Activated T-helper 2 cell treated with anti-CD3 and anti-CD28 coated beads, Interferon-gamma antibody, Interleukin-2, Interleukin-4, amounts not matched to agents 10 μg/mL and 5 μg/mL and 100 μg/mL, durations not matched to agents 14 hours and 24 hours and 36 hours (primary cell): ENCODE measurements at places on chromosomes 3 and 15.

GRCh38 chr15:91589360-91589759 lies 264.1 kb upstream of the SLCO3A1 start:
- no peak for DNase-seq

- no peak for DNase-seq
Observed at GRCh38 chr15:77507911-77508310, 87.2 kb downstream of the HMG20A start.

GRCh38 chr3:72629191-72629631 lies 219.0 kb downstream of the SHQ1 start:
- DNase-seq: no peak

DNA sequence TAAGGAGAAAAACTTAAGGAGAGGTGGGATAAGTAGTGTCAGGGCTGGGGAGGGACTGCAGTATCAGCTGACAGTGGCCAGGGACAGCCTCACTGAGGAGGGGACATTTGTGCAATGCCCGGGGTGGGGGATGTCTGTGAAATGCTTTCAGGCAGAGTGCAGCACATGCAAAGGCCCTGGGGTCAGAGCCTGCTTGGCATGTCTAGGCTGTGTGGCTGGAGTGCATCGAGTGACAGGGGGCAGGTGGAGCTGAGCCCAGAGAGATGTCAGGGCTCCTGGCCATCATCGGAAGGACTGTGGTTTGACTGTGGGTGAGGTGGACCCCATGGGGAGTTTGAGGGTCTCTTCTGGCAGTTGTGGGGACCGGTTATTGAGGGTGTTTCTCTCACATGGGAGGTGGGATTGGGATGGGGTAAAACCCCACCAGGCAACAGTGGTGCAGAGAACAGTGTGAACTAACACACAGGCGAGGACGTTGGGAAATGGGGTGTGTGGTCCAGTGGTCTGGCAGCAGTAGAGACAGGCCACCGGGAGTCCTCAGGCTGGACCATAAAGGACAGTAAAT lies 61.2 kb downstream of the FBLN2 start:
- no peak for DNase-seq

DNA sequence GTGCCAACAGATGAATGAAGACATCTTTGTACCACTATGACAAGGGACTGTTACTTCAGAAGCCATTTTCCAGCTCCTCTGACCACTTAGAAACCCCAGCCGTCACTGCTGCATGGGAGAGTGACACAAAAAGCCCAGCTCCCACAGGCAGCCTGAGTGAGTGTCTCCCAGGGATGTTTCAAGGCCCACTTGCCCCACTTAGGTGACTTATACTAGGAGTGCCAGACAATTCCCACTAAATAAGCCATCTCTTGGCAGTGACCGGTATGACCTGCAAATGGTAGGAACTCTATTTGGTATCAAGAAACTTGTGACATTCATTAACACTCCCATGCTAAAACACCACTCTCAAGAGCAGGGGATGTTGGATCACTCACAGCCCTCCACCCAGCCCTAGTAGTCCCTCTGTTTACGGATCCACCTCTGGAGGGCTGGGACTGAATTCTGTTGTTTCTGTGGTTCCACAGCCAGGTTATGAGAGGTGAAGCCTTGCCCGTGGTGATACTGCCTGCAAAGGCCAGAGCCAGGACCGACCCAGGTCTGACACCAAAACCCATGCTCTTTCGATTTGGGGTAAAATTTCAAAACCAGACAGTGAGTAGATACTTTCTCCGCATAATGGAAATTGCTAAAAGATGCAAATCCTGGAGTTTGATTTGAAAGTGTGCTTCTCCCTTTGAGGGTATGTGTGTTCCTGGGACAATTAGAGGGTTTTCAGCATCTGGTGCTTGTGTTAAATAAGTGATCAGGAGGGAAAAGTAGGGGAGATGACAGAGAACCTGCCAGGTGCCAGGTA lies 14.5 kb downstream of the RBP1 start:
- DNase-seq: no peak

- no peak for DNase-seq
Observed at GRCh38 chr3:14853271-14853951, 34.6 kb downstream of the FGD5 start.

DNA sequence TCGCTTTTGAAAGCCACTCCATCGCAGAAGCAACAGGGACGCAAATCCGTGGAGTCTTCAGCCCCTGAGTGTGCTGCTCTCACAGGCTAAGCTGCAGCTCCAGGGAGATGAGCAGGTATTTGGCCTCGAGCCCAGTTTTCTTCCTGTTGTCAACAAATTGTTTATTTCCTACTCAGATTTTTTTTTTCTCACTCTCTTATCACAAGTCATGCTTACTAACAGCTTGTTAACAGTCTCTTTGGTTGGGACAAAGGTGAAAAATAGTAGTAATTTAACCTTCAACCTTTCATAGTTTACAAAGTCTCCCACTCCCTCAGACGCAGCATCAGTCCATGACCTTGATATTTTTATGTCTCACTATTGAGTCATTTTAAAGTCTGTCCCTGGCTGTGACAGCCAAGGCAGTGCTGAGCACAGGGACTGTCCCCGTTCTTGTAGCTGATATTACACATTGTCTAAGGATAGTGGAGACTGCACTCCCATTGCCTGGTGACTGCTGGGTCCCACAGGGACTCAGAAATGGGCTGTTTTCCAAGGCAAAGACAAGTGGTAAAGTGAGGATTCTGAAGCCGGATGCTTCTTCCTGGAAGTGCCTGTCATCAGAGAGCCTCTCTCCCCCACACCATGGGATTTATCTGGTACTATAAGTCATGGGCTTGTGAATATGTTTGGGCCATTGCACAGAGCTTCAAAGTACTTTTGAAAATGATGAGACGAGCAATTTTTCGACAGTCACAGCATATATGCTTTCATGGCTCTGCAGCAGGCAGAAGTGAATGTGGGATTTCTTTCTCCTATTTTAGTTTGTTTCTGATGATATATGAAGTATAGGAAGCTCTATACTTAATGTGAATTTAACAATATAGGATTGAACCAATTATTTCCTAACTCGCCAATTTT lies 59.8 kb upstream of the UNC13C start:
- no peak for DNase-seq

GRCh38 chr3:128068156-128068620 lies 16.0 kb downstream of the SEC61A1 start:
- DNase-seq: no peak

GRCh38 chr3:197746209-197746608 lies 3.5 kb upstream of the FYTTD1 start:
- DNase-seq: no peak

DNA sequence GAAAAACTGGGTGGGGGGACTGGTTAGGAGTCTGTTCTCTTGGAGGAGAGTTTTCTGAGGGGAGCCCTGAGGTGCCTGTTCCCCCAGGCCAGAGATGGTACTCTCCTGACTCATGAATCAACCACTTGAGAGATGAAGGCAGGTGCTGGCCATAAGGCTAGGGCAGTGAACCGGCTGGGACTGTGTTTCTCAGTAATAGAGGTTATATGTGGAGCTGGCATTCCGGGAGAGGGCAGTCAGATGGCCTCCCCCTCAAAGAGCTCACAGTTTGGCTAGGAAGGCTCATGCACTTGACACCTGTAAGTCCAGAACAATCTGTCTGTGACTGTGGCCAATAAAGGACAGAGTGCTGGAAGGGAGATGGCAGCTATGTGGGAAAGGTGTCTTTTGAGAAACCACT lies 10.0 kb upstream of the SCN10A start:
- DNase-seq: no peak

DNA sequence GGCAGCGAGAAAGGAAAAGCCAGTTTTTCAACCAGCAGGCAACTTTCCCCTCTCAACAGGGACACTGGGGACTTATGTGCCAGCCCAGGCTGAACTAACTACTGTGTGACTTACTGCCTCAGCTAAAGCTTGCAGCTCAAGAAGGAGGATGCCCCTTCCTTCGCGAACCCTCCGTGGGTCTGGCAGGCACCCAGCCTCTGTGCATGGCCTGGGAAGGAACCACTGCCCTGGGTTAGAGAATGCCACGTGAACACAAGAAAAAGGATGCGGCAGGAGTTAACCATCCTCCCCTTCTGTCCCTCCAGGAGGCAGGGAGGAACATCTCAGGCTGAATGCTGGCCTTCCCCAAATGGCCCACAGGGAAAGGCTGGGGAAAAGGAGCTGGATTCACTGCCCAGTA lies 29.0 kb downstream of the CHDH start:
- no peak for DNase-seq

DNA sequence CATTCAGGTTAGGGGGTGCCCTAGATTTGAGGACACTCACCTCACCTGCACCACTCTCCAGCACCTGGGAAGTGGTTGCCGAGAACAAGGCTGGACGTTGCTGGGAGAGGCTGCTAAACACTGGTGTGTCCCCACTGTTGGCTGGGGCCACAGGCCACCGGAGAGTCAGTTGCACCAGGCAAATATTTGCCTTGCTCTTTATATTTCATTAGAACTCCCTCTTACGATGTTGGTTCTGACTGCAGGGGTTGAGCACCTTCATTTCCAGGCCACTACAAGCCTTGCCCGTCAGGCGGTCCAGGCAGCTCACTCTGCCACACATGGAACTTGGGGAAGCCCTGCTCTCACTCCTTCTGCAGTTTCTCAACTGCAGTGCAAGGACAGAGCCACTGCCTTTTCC lies 30.7 kb downstream of the HCN4 start:
- no peak for DNase-seq

GRCh38 chr3:106820726-106821362 lies 556.4 kb upstream of the CCDC54 start:
- no peak for DNase-seq

- no peak for DNase-seq
Observed at GRCh38 chr3:103367481-103367880, 932.7 kb downstream of the ZPLD1 start.

GRCh38 chr15:99929266-99929665 lies 196.0 kb upstream of the LYSMD4 start:
- no peak for DNase-seq

DNA sequence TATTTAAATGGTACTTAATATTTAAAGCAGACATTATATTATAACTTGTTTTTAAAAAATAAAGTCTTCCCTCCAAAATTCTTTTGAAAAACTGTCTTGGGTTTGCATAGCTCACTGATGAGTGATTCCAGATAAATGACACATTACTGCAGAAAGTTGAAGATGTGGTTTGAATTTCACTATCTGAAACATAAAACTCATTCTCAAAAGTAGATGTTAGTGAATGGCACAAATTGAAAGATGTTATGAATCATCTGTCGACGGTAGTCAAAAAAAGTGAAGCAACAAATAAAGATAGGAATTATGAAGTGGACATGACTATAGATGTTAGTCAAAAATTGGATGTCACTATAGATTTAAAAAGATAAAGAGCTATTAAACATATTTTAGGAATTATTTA lies 280.5 kb downstream of the GAP43 start:
- DNase-seq: no peak
